Stimulated activated CD4-positive, alpha-beta T cell treated with anti-CD3 and anti-CD28 coated beads, Interleukin-1b, Interleukin-23, amount 100 ng/mL, for 4 hours (primary cell): ENCODE measurements at places on chromosomes 5 and 9.

DNA sequence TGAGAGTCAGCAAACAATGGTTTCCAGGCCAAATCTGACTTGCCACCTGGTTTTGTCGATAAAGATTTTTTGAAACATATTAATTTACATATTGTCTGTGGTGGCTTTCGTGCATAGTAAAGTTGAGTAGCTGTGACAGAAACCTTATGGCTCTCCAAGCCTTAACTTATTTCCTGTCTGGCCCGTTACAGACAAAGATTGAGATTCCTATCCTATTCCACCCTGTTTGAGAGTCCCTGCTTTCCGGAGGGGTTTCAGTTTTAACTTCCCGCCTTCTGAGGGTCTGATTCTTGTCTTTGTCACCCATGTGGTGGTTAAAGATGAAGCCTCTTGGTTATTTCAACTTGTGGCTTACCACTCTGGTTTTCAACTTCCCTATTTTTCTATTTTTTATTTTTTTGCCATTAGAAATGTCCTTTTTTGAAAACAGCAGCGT, 11.4 kb downstream of the OTULIN start:
- no peak for DNase-seq

- DNase-seq: no peak
These were observed 75.5 kb downstream of the OTULIN start for GRCh38 chr5:14739981-14740380.

GRCh38 chr9:123927625-123928532, 2.0 kb downstream of the DENND1A start:
- DNase-seq: no peak

DNA sequence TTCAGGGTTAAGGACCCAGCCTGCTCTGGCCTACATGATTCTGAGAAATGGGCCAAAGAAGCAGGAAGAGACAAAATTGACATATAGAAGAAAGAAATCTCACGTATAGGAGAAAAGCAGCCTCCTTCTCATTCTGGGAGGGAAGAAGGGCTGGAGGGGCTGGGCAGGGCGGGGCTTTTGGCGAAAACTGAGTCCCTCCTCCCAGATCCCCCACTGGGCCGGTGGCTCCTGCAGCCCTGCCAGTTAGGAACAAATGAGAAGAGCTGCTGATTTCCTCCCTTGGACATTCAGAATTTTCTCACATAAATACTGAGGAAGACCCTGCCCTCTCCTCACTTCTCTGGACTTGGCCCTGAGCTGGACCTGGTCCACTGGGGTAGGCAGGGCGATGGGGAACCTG, at the start of gene WNT8A:
TSS of gene WNT8A (plus strand) at position 332 of the 400 bp plus-strand sequence. CDS start 95 bp downstream, outside the sequence.
- DNase-seq: no peak

DNA sequence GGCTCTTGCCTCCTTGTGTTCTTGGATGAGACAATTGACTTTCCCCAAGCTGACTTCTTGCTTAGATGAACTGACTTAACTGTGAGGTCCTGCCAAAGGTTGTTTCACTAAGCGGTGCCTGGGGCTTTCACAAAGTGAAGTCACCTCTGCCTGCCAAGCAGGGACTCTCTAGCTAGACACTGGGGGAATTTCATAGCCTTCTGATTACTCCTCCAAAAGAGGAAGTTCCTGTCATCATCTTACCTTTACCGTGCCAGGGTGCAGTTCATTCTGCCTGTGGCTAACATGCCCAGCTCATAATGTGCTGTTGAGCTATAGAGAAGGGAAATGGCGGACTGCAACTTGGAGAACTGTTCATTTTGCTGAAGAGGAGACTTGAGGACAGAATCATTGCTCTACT, 472.0 kb upstream of the WWC1 start:
- DNase-seq: no peak

DNA sequence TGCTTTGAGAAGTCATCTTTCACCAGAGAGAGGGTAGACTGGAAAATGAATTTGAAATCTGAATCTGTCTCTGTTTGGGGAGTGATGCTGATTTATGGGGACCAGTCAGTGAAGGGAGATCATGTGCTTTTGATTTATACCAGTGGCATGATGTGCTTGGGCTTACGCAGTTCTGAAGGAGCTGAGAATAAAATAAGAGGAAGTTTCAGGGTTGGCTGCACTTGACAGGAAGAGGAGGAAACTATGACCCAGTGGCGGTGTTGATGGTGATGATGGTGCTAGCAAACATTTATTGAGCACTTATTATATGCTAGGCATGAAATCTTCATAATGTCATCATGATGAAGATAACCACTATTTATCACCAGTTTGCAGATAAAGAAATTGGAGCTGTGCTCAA, 136.4 kb upstream of the GLRA1 start:
- DNase-seq: no peak

DNA sequence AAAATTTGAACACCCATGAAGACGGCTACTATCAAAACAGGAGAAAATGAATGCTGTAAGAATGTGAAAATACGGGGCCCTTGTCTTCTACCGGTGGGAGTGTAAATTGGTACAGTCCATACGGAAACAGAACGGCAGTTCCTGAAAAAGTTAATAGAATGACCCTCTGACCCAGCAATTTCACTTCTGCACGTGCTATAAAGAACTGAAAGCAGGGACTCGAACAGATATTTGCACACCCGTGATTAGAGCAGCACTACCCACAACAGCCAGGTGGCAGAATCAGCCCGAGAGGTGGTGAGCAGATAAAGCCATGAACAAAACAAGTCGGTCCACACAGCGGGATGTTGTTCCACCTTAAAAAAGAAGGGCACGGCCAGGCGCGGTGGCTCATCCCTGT, 22.6 kb upstream of the SLC12A7 start:
- no peak for DNase-seq

DNA sequence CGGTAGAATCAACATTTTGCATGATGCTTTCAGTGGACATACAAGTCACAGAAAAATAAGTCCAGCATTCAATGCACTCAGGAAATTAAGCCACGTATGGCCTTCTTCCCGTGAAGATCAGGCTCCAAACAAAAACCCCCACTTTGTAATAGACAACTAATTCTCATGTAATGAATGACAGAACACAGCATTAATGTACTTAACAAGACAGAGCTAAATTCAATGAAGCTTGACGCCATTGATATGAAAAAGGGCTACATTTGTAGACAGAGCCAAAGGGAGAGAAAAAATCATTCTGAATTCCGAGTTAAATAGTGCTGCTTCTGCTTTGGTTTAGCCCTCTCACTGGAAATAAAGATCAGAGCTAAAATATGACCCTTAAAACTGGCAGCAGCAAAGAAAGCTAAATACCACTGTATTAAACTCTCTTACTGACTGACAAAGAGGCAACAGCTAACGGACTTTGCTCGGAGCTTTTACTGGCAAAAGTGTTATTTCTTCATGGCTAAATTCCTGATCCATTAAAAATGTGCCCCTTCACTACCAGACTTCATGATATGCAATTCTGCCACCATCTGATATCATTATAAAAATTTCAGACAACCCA, 250.5 kb downstream of the BNC2 start:
- DNase-seq: no peak

GRCh38 chr5:131536211-131536826, 98.7 kb downstream of the RAPGEF6 start:
- DNase-seq: no peak

DNA sequence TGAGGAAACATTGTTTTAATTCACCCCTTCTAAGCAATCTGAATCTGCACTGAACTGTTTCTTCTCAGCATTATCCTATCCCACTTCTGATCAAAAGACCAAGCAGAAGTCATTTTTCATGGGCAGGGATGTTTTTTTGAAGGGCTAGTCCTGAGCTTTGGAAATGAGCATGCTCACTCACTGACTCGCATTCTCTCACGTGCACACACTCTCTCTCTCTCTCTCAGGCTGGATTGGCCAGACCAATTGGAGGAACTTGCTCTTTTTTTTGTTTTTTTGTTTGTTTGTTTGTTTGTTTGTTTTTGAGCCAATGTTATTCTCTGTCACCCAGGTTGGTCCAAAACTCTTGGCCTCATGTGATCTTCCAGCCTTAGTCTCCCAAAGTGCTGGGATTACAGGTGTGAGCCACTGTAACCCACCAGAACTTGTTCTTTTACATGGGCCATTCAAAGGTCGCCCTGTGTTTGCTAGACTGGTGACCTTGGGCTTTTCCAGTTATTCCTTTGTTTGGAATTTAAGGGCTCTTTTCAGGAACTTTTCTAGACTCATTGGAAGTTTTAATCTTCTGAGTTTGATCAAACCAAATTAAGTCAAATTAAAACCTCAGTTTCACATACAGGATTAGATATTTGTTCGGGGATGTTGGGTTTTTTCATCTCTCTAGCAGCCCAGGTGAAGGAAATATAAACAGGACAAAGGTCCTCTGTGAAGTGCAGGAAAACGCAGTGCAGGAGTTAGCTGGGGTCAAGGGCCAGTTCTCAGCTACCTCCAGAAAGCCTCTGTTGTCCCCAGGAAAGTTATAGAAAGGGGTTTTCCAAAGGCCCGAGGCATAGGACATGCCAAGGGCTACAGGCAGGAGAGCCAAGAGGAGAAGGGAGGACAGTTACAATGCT, 13.1 kb downstream of the FAXDC2 start:
- DNase-seq: no peak

- no peak for DNase-seq
These were observed 108.1 kb downstream of the SNCAIP start for GRCh38 chr5:122420091-122420490.

DNA sequence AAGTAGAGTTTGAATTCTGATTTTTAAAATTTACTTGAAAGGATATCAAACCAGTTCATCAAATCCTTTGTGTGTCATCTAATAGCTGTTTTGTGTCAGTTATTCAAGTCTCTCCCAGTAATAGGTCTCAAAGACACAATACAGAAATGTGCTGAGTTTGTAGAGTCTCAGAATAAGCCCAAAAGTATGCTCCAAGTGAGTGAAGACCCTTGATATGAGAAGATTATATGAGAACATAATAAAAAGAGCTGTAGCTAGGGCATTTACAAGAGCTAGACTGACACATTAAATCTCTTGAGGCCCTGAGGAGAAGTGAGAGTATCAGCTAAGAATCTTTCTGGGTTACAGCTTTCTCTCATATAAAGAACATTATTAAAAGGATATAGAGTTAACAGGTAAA, 721.0 kb upstream of the ARRDC3 start:
- DNase-seq: no peak

- DNase-seq: no peak
These were observed 297.2 kb upstream of the TARS1 start for GRCh38 chr5:33143405-33144123.

DNA sequence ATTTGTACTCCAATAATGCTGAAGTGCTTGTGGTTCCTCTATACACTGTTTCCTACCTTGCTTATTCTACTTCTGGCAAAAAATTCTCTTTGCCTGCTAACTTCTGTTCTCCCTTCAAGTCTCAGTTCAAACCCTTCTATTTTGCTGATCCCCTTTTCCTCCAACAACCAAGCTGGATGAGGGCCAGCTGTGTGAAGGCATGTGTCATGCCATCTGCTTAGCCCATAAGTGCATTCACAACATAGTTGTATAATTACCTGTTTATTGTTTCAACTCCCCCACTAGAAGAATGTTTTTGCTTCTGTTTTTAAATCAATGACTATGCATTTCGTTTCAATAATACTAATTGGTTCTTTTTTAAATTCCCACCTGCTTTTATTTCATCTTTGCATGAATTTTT, 1951.4 kb upstream of the WWC1 start:
- no peak for DNase-seq

- DNase-seq: no peak
These were observed 109.2 kb upstream of the SMIM23 start for GRCh38 chr5:171676286-171676944.

GRCh38 chr5:40484495-40484894, 195.2 kb upstream of the PTGER4 start:
- no peak for DNase-seq

DNA sequence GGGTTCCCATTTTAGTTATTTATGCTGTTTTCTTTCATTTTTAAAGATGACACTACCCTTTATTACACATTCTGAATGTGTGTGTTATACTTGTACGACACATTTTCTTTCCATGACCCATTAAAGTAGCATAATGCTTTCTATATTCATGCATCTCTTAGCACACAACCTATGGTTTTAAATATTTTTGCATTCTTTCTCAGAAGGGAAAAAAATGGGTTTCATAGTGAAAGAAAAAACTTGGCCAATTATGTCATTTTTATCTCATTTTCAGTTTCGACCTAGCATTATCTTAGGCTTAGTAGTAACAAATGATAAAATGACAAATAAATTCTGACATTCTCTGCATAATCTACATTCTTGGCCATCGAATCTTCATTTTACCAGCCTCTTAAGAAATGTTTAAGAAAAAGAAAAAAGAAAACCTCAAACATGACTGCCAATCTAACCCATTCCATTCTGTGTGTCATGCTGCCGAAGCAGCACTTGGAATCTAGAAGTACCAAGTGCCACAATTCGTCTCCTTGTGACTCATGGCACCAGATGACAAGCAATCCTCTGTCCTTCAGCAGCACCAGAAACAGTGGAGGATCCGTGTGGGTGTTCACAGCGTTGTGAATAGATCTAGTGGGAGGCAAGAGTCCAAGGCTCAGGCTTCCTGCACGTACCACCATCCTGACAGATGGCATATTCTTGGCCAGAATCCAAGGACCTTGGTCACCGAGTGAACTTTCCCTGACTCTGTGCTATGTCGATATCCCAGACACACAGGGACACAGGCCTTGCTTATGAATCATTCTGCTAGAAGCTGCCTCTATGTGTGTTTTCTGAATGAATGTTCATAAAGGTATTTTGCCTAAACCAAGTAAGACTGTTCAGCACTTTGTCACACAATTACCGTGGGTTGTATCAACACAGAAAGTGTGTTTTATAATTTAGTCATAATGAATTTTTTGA, 502.7 kb downstream of the NR2F1-AS1 start:
- no peak for DNase-seq

DNA sequence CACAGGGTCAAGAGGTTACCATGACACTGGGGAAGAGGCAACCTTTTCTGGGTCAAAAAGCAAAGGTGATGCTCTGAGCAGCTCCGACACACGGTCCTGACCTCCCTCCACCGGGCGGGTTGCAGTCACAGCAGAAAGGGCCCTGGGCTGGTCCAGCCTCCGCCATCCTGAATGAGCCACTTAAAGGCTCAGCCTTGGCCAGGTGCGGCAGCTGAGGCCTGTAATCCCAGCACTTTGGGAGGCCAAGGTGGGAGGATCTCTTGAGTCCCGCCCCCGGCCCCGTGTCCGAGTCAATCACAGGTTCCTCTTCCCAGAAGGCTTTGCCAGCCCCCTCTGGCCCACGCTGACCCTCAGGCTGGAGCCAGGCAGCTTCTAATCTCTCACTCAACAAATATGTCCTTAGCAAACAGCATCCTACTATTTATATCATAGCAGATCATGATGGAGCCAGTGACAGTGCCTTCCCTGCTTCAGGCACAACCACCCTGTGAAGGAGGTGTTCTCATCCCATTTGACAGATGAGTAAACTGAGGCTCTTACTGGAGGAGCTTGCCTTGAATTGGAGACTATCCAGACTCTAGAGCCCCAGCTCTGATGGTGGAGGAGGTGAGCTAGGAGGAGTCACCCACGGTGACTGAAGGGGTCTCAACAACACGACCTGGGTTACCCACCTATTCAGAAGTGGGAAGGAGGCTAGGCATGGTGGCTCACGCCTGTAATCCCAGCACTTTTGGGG, 79.1 kb downstream of the LRSAM1 start:
- no peak for DNase-seq

DNA sequence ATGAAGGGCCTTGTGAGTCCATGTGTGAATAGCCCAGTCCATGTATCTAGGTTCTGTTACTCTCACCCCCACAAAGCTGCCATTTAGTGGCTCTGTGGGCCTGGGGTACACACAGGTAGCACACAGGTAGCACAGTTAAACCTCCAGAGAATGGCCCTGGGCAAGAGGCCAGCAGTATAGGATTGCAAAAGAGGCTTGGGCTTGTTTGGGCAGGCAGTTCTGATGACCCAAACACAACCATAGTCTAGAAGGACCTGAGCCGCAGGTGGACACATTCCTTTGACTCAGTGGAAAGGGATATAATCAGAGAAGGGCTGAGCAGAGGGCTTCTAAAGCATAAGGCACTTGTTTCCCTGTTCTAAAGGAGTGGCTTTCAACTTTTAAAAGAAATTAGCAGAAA, 326.8 kb upstream of the SGCD start:
- no peak for DNase-seq
